Tibial nerve (tissue), 4 donors: ENCODE measurements at places on chromosomes 4 and X. TPM values are rescaled to one million over a fixed set of nuclear protein-coding genes. Genes with fewer than 3 reads are reported as not detected.
A peak's percentile ranks its signal among the peaks of the same experiment; 100 is the strongest.

GRCh38 chr4:113899271-113900070 is 80.0 kb downstream of the ARSJ start:
- H3K27ac ChIP-seq, result peak overlapping the region; percentile 1
- H3K4me1 ChIP-seq, result no peaks in the 10 kb centered on the region
- H3K27me3 ChIP-seq, result no peaks in the 10 kb centered on the region
- no peak overlapping the region for H3K4me3 ChIP-seq
- H3K36me3 ChIP-seq, result peaks cover 12% of the 10 kb centered on the region
- no peak for DNase-seq

- no peaks in the 10 kb centered on the region for H3K27me3 ChIP-seq
- DNase-seq, result no peak
- H3K4me3 ChIP-seq, result no peak overlapping the region
- peaks cover 6% of the 10 kb centered on the region for H3K4me1 ChIP-seq
- H3K36me3 ChIP-seq, result no peaks in the 10 kb centered on the region
- H3K27ac ChIP-seq, result no peak overlapping the region
These were observed 26.0 kb upstream of the BMP2K start for GRCh38 chr4:78749972-78750727.

Gene SHISA3
- total RNA-seq, result 6.9 TPM

DNA sequence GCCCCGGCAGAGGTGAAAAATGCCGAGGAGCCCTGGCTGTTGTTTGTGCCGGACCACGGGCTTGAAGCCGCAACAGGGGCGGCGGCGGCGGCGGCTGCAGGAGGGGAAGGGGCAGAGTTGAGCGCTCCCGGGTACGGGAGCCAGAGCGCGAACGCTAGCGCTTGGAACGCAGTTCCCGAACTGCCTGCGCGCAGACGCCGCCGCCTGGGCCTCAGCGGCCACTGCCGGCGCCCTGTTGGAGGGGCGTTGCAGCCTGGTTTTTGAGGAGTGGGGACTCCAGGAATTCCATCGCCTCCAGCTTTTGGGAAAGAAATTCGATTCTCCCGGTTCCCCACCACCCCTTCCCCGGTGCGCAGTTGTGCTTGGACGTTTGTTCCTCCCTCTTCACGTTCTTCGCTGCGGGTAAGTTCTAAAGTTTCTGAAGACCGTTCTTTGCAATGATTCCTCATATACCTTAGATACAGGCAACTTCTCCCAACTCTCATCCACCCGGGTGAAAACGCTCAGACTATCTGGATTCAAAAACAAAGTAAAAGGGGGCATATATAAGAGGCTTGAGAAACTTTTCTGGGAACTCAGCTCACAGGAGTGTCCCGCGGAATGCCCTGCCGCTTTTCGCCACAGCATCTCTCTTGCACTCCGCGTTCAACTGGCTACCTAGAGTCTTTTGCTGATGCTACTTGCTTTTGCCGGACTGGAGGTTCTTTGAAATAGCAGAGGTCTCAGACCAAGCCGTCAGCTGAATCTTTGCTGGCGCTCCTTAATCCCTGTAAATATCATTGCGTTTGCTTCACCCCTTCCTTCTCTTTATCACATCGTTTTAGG is 1.0 kb downstream of the FAT4 start:
- H3K36me3 ChIP-seq, result no peaks in the 10 kb centered on the region
- H3K27me3 ChIP-seq, result no peaks in the 10 kb centered on the region
- peak overlapping the region; percentile 95 for H3K27ac ChIP-seq
- DNase-seq, result no peak
- H3K4me3 ChIP-seq, result peak overlapping the region; percentile 75

DNA sequence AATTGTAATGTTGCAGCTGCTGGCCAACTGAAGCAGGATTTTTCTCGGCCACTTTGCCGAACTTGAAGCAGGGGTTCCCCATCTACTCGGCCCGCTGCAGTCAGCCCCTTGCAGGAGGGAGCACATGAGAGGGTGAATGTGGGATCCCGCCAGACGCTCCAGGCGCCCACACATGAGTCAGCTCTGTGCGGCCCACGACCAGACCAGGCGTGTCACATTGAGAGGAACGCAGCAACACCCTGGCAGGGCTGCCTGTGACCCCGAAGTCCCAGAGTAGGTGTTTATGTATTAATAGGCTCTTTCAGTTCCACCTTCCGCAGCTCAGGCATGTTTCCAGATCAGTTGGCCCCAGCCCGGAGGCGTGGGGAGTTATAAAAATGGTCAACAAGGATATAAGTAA is 344.7 kb upstream of the PABPC4L start:
- no peaks in the 10 kb centered on the region for H3K36me3 ChIP-seq
- no peaks in the 10 kb centered on the region for H3K4me1 ChIP-seq
- no peak for DNase-seq

DNA sequence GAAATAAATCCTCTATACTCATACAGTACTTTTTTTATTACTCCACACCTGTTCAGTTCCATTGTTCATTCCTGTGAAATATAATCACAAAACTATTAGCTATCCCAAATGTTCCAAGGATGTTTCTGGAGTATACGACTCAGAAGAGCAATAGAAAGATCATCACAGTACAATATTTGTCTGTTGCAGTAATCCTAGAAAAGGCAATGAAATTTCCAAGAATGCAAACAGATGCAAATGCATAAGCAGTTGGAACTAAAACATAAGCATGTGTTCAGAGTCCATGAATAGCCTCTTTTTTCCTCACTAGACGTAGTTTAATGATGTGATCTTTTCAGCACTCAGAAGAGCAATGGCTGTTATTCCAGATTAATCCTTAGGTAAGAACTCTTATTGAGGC is 55.2 kb downstream of the RTL3 start:
- H3K27ac ChIP-seq, result no peak overlapping the region
- no peaks in the 10 kb centered on the region for H3K4me1 ChIP-seq
- H3K27me3 ChIP-seq, result no peaks in the 10 kb centered on the region
- H3K36me3 ChIP-seq, result no peaks in the 10 kb centered on the region

DNA sequence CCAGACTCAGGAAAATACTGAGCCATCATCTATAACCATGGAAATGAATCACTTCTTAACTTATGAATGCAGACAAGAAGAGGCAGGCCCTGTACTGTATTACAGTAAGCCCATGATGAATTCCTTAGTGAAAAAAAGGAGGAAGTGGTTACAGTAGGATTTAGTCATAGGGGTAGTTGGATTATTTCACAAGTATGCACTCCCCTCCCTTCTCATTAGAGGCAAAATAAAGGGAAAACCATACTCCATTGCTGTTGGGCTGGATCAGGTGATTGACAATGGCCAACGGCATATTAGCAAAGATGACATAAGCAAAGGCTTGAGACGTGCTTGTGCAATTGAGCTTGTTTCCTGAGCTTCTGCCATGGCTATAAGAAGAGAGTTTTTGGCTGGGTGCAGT is 181.1 kb upstream of the PRPS2 start:
- H3K36me3 ChIP-seq, result no peaks in the 10 kb centered on the region
- no peak overlapping the region for H3K27ac ChIP-seq
- no peaks in the 10 kb centered on the region for H3K4me1 ChIP-seq
- DNase-seq, result no peak
- no peaks in the 10 kb centered on the region for H3K27me3 ChIP-seq
- H3K4me3 ChIP-seq, result no peak overlapping the region

DNA sequence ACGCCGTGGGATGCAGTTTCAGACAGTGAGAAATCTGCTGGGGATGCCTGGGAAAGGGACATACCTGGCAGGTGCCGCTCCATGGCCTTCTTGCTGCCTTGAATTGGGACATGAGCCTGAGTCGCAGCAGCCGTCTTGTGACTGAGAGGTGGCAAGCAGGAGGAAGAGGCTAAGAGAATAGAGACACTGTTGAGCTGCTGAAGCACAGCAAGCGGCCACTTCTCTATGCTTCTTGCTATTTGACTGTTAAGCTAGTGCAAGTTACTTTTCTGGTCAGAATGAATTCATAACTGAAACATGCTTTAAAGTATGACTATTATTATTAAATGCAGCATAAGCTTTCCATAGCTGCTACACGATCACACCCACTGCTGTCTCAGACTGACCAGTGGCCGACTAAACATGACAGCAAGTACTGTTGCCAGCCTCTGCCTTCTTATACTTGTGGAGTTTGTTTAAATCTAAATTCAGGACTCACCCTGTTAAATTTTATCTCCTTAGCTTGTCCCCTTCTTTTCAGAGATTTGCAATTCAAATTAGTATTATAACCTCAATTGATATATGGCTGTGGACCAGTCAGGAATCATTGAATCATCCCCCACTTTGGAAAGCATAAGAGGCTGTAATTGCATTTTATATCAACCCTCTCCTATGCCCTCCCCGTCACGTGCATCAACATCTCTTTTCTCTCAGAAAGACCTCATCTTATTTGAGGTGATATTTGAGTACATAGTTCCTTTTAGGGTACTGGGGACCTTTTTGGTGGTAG is 24.8 kb upstream of the ACSL1 start:
- H3K27ac ChIP-seq, result no peak overlapping the region
- no peaks in the 10 kb centered on the region for H3K4me1 ChIP-seq
- H3K4me3 ChIP-seq, result no peak overlapping the region
- no peaks in the 10 kb centered on the region for H3K36me3 ChIP-seq

DNA sequence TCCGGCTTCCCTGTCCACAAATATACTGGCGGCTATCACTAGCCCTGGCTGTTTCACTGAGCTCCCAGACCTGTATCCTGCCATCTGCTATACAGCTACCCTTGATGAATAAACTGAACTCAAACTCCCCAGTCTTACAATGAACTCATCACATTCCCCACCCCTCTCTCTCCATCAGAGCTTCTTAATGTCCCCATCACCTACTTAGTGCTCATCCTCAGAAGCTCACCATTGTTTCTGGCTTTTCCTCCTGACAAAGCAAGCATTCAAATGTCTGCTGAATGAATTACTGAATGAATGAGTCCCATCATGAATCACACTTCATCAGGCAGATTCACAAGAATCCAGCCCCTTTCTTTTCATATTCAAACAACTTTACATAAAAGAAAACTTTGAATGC is 5.7 kb upstream of the DGAT2L6 start:
- no peaks in the 10 kb centered on the region for H3K27me3 ChIP-seq
- DNase-seq, result no peak
- no peaks in the 10 kb centered on the region for H3K4me1 ChIP-seq
- H3K27ac ChIP-seq, result no peak overlapping the region
- no peaks in the 10 kb centered on the region for H3K36me3 ChIP-seq

DNA sequence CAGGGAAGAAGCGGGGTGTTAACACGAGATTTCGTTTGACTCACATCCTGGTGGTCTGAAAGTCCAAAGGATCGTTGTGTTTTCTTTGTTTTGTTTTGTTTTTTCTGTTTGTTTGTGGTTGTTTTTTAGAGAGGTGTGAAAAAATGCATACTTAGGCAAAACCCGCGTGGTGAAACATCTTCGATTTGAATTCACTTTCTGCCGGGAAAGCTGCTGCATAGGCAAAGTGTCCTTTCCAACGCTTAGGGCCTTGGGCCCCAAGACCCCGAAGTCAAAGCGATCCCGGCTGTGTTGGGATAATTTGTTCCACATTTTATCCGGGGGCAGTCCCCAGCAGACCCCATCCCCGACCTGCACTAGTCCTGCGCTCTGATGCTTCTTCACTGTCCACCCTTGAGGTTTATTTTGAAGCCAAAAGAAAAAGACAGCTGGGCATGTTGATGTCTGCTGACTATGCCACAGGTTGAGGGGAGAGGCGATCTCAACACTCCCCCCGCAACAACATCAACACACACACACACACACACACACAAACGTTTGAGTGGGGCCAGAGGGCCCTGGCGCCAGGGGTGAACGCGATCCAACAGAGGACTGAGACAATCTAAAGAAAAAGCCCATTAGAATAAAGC is 2.0 kb downstream of the MSX1 start:
- H3K27me3 ChIP-seq, result peaks cover 3% of the 10 kb centered on the region
- peak overlapping the region; percentile 54 for H3K4me3 ChIP-seq
- no peak for DNase-seq
- H3K36me3 ChIP-seq, result peaks cover 5% of the 10 kb centered on the region
- peak overlapping the region; percentile 77 for H3K27ac ChIP-seq

- H3K4me1 ChIP-seq, result no peaks in the 10 kb centered on the region
- no peaks in the 10 kb centered on the region for H3K36me3 ChIP-seq
- no peak overlapping the region for H3K27ac ChIP-seq
- peak; percentile 69 for DNase-seq
- no peaks in the 10 kb centered on the region for H3K27me3 ChIP-seq
These were observed 31.3 kb upstream of the ARHGEF38 start for GRCh38 chr4:105520819-105521790.

DNA sequence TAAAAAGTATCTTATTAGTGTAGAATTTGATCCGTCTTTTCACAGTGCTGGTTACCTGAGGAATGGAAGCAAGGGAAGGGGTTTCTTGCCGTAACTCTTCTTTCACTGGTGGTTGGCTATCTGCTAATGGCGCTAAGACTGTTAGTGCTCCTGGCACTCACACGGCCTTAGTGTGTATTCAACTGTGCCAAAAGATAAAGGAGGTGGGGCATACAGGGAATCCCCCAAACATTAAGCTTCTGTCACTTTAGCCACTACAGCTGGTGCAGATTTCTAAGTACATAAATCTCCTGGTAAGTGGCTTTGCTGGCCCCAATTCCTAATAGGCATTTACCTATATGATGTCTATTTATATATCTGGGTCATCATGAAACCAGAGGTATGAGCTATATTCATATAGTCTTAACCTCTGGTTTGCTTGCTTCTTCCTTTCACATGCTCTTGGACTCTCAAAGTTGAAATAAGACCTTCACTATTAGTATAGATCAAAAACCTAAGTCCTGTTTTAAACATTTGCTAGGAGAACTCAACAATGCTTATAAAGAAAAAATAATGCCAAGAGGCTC is 95.1 kb downstream of the TSPAN7 start:
- no peak for DNase-seq
- H3K36me3 ChIP-seq, result no peaks in the 10 kb centered on the region
- no peak overlapping the region for H3K27ac ChIP-seq
- H3K4me1 ChIP-seq, result no peaks in the 10 kb centered on the region

- no peak for DNase-seq
- H3K27me3 ChIP-seq, result no peaks in the 10 kb centered on the region
- no peaks in the 10 kb centered on the region for H3K36me3 ChIP-seq
- H3K4me3 ChIP-seq, result no peak overlapping the region
- H3K27ac ChIP-seq, result no peak overlapping the region
These were observed 125.7 kb upstream of the GPC4 start for GRCh38 chrX:133541021-133541420.

DNA sequence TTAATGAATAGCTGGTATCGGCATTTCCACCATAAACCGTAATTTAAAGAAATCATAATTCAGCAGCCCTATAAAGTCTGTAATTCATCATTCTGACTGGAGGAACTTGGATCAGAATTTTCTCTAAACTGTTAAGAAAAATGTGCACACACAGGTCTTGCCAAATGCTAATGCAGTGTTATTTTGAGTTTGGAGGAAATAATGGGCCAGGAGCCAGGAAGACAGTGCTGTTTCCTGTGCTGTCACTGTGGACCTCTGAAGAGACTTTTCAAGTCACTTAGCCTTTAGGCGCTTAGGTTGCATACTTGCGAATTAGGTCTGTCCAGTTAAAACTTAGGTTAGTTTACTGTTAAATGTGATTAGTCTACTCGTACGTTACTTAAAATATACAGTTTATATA is 137.5 kb upstream of the ANXA3 start:
- no peak for DNase-seq
- H3K27ac ChIP-seq, result no peak overlapping the region
- H3K27me3 ChIP-seq, result no peaks in the 10 kb centered on the region
- no peaks in the 10 kb centered on the region for H3K36me3 ChIP-seq
- H3K4me3 ChIP-seq, result no peak overlapping the region
- no peaks in the 10 kb centered on the region for H3K4me1 ChIP-seq

GRCh38 chrX:41630091-41630490 is 58.7 kb upstream of the GPR34 start:
- no peak overlapping the region for H3K4me3 ChIP-seq
- H3K4me1 ChIP-seq, result no peaks in the 10 kb centered on the region
- no peak overlapping the region for H3K27ac ChIP-seq
- peaks cover 3% of the 10 kb centered on the region for H3K36me3 ChIP-seq
